Left ventricle myocardium inferior (tissue), 1 donor: ENCODE measurements at places on chromosomes 5 and 9.

DNA sequence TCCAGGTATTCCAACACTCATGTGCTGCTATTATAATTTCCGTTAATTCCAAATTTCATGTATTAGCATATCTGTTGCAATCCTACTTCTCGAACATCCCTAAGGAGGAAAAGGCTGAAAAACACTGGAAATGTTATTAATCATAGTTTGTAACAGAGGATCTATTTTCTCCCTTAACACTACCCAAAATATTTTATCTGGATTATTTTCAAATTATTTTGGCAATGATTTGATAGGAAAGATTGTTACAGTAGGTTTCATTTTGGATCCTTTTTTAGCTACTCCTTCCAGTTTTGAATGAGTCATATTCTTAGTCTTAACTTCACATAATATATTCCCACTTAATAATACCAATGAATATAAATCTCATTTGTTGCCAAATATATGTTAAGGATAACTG, 13.9 kb upstream of the NAA35 start:
- H3K27ac ChIP-seq = no peak overlapping the region
- H3K36me3 ChIP-seq = no peaks in the 10 kb centered on the region
- no peak for DNase-seq
- H3K4me3 ChIP-seq = no peak overlapping the region
- H3K27me3 ChIP-seq = no peaks in the 10 kb centered on the region
- H3K4me1 ChIP-seq = peaks cover 4% of the 10 kb centered on the region

- no peaks in the 10 kb centered on the region for H3K4me1 ChIP-seq
- H3K27ac ChIP-seq = no peak overlapping the region
- H3K4me3 ChIP-seq = no peak overlapping the region
Observed at GRCh38 chr5:169710675-169711074, 73.6 kb downstream of the DOCK2 start.

DNA sequence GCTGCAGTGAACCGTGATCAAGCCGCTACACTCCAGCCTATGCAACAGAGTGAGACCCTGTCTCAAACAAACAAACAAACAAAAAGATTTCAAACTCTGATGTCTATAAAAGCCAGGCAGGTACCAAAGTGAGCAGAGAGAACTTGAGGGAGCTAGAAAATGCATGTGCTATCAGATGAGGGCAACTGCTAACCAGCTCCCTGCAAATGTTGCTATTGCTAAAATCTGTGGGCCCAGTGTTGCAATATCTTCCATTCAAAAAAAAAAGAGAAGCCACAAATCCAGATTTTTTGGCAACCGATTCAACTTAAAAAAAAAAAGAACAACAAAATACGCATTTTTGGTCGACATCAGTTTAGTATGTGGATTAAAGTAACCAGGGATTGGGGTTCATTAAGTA, 5.5 kb downstream of the UBE2D2 start:
- H3K27ac ChIP-seq = peak overlapping the region; percentile 74
- peaks cover 15% of the 10 kb centered on the region for H3K36me3 ChIP-seq
- H3K4me3 ChIP-seq = no peak overlapping the region
- H3K4me1 ChIP-seq = peaks cover 89% of the 10 kb centered on the region
- no peak for DNase-seq

GRCh38 chr9:116087246-116087645, 66.3 kb upstream of the PAPPA start:
- peaks cover 33% of the 10 kb centered on the region for H3K4me1 ChIP-seq
- no peak overlapping the region for H3K4me3 ChIP-seq

DNA sequence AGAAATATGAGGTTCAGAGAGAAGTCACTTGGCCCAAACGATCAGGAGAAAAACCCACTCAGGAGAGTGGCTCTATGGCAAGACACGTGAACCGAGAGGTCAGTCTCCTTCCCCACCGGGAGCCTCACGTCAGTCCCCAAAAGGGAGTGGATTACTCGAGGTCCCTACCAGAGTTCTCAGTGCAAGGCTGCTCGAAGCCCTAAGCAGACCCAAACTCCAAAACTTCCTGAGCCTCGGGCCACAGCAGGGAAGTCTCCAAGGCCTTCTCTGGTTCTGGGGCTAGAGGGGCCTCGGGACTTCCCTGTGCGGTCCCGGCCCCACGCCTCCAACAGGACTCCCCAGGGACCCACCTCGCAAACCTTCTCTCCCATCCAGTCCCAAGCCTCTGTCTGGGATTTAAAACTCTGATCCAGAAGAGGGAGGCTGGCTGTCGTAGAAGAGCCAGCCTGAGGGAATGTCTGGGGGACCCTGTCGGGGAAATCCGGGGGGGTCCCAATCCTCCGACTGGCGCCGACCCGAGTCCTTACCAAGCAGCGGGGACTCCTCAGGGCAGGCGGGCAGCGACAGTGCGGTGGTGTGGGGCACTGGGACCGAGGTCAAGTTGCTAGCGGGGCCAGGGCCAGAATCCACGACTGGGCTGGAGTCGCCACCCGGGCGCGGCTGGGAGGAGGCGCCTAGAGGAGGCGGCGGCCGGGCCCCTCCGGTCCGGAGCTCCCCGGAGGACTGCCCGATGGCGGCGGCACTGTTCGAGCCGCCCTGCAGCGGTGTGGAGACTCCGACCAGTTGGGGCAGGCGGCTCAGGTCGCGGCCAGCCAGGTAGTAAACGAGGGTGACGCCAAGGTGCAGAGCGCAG, 679 bp downstream of the B4GALT1 start:
- H3K4me3 ChIP-seq = peak overlapping the region; percentile 99
- H3K4me1 ChIP-seq = peaks cover 77% of the 10 kb centered on the region
- H3K27ac ChIP-seq = peak overlapping the region; percentile 99
- no peaks in the 10 kb centered on the region for H3K27me3 ChIP-seq
- H3K36me3 ChIP-seq = no peaks in the 10 kb centered on the region

DNA sequence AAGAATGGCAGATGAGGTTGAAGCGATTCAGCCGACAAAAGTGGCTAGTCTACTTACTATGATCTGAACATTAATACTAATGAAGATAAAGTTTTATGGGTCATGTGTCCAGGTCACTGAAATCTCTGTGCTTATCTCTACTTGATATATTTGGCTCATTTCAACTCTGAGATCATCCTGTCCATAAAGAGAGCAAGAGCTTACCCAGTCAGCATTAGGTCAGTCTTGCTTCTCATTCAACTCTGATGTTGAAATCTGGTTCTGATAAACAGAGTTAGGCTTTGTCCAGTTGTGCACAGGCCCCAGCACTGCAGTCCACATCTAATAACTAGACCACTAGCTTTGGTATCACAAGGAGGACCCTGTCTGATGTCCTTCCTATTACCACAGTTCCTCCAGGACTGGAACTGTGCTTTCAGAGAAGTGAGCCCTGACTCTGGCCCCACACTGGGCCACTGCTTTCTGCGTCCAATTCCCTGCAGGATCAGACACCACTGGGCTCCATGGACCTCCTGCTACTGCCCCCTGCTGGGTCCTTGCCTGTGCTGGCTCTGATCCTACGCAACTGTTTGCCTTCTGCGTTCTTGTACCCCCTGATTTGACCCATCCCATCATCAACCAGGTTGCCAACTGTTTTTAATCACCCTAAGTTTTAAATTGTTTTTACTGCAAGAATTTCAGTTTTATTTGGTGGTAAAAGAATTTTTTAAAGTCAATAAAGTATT, 23.7 kb upstream of the FAM120A start:
- no peak for DNase-seq
- H3K36me3 ChIP-seq = no peaks in the 10 kb centered on the region
- H3K4me3 ChIP-seq = no peak overlapping the region
- H3K27me3 ChIP-seq = no peaks in the 10 kb centered on the region
- H3K27ac ChIP-seq = no peak overlapping the region

DNA sequence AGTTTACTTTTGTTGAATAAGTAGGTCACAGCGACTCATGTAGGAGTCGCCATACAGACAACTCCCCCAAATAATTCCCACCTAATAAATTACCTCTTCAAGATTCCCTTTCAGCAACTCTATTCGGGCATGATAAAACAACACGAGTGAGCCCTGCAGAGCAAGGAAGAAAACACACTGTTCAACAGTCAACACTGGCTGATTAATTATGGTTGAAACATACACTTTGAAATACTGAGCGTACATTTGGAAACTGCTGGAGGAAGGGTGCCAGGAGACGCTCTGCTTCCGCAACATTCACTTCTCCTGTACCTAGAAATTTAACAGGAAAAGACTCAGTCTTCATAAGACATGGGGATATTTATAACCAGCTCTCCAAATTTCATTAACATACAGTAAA, 117.5 kb downstream of the TTC39B start:
- H3K27ac ChIP-seq = no peak overlapping the region
- H3K27me3 ChIP-seq = no peaks in the 10 kb centered on the region
- peaks cover 5% of the 10 kb centered on the region for H3K4me1 ChIP-seq
- DNase-seq = no peak
- H3K4me3 ChIP-seq = no peak overlapping the region

- H3K27ac ChIP-seq = no peak overlapping the region
- DNase-seq = no peak
- H3K4me3 ChIP-seq = no peak overlapping the region
- peaks cover 44% of the 10 kb centered on the region for H3K4me1 ChIP-seq
Observed at GRCh38 chr9:89442501-89442978, 55.4 kb downstream of the SEMA4D start.

DNA sequence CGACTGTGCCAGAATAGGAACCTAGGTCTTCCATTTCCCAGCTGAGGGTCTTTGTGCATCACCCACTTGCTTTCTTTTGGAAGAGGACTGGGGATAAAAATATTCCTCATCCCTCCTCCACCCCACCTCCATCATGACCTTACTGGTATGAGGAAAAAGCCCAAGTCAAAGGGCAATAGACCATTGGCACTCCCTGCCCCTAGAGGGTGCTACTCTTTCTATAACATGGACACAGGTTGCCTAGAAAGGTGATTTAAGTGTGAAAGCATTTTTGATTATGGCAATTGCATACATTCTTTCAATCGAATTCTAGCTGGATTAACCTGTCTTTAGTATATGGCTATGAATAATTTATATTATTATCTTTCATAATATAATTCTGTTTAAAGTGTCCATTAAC, 22.8 kb upstream of the ZNF618 start:
- no peak for DNase-seq
- H3K4me1 ChIP-seq = no peaks in the 10 kb centered on the region
- peaks cover 24% of the 10 kb centered on the region for H3K27me3 ChIP-seq
- no peak overlapping the region for H3K4me3 ChIP-seq

GRCh38 chr5:145887976-145888574, 15.3 kb upstream of the GRXCR2 start:
- no peak overlapping the region for H3K4me3 ChIP-seq
- DNase-seq = no peak
- no peaks in the 10 kb centered on the region for H3K36me3 ChIP-seq
- H3K4me1 ChIP-seq = no peaks in the 10 kb centered on the region

GRCh38 chr5:144142139-144142823, 28.2 kb downstream of the YIPF5 start:
- H3K4me3 ChIP-seq = no peak overlapping the region
- no peak overlapping the region for H3K27ac ChIP-seq
- no peaks in the 10 kb centered on the region for H3K36me3 ChIP-seq
- no peak for DNase-seq

DNA sequence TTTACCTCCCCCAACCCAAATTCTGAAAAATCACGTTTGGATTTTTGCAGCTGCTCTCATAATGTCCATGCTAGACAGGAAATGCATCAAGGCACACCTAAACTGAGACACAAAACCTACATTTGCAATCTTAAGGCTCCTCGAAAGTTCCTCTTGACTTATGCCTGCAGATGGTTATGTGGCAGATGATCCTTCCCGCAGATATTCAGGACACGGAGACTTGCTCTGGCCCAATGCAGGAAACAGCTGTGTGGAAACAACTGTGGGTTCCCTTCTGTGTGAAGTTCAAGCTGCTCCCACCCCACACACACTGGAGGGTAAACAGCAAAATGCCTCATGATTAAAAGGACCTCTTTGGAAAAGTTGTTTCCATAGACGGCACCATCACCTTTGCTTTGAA, 253.8 kb downstream of the EBF1 start:
- H3K27me3 ChIP-seq = no peaks in the 10 kb centered on the region
- no peak overlapping the region for H3K4me3 ChIP-seq
- no peaks in the 10 kb centered on the region for H3K36me3 ChIP-seq
- peaks cover 25% of the 10 kb centered on the region for H3K4me1 ChIP-seq

DNA sequence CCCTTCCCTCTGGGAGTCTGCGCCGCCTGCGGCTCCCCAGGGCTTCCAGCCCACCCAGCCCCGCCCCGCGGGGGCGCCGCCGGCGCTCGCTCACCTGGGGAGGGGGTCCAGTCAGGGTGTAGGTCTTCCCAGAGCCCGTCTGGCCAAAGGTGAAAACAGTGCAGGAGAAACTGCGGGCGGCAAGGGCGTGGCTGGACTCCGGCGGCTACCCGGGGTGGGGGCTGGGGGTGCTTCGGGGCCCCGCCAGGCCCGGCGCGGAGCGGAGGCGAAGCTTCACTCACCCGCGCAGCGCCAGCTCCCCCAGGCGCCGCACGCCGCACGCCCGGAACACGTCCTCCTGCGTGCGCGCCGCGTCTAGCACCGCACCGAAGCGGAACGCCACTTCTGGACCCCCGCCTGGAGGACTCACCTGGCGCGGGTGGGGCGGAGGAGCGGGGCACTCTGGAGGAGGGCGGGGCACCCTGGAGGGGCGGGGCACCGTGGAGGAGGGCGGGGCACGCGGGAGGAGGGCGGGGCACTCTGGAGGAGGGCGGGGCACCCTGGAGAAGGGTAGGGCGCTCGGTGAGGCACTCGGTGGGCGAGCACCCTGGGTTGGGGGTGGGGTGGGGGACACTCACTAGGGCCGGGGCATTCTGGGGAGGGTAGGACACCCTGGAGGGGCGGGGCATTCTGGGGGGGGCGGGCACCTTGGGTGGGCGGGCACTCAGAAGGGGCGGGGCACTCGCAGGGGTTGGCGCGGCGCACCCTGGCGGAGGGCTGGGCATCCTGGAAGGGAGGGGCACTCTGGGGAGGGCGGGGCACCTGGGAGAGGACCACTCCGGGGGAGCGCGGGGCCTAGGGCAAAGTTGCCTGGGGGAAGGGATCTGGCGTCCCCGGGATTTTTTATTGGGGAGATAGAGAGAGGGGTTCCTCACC, 814 bp downstream of the KIF12 start:
- H3K27ac ChIP-seq = no peak overlapping the region
- H3K36me3 ChIP-seq = no peaks in the 10 kb centered on the region
- peak overlapping the region; percentile 67 for H3K4me3 ChIP-seq
- DNase-seq = no peak
- H3K27me3 ChIP-seq = peaks cover 56% of the 10 kb centered on the region
- H3K4me1 ChIP-seq = peaks cover 15% of the 10 kb centered on the region

DNA sequence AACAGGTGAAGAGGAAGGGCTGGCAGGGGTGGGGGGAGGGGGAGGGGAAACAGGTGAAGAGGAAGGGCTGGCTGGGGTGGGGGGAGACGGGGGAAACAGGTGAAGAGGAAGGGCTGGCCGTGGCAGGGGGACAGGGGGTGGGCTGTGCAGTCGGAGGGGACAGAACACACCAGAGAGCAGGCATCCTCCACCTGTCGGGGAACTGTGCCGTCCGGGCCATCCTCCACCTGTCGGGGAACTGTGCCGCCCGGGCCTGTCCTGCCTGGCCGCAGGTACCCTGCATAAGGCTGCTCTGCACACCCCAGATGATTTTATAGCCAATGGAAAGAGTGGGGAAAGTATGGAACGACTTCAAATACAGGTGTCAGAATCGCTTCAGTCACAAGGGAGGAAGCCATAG, 32.5 kb upstream of the PPP1R26 start:
- H3K27me3 ChIP-seq = peaks cover 74% of the 10 kb centered on the region
- H3K27ac ChIP-seq = no peak overlapping the region
- H3K36me3 ChIP-seq = no peaks in the 10 kb centered on the region
- no peak overlapping the region for H3K4me3 ChIP-seq
